NCI-H1105 treated with DMSO at 0.1 percent for 48 hours (cell line): ENCODE measurements at places on chromosomes 1 and 21.
A peak's percentile ranks its signal among the peaks of the same experiment; 100 is the strongest.

- DNase-seq, result no peak
Observed at GRCh38 chr1:62274496-62275485, 44.4 kb downstream of the KANK4 start.

DNA sequence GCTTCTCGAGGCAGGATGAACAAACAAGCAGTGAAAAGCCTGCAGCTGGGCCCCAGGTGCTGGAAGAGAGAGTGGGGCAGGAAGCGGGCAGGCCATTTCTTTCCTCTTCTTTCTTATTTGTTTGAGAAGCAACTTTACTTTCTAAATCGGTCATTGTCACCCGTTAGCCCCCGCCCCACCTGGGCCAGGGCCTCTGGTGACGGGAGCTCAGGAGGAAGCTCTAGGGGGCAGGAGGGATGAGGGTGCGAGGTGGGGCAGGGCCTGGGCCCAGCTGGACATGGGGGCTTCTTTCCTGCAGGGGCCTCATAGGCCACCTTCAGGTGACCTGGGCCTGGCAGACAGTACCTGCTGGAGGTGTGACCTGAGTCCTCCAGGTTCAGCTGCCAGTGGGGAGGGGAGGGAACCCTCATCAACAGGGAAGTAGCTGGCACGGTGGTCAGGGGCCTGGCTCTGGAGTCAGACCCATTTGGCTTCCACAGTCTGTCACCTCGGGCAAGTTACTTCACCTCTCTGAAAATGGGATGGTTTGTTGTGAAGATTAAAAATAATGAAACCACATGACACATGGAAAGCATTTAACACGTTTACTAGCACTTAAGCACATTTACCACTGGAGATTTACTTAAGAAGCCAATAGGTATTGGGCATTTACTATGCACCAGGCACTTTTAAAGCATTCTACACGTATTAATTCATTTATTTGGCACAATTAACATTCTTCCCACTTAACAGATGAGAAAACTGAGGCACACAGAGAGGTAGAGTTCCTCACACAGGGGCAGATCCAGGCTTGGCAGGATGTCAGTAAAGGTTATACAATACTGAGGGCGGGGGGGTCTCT lies 54.1 kb upstream of the ID3 start:
- no peak for DNase-seq

DNA sequence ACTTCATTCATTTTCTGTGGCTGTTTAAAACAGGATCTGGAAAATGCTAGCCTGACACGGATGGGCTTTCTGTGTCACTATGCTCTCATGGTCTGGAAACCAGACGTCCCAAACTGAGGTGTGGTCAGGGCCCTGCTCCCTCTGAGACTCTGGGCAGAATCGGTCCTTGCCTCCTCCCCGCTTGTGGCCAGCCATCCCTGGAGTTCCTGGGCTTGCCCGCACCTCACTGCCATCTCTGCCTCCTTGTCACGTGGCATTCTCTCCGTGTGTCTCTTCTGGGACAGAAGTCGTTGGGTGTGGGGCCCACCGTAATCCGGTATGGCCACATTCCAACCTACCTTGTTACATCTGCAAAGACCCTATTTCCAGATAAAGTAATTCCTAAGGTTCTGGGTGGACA lies 10.1 kb upstream of the ACTRT2 start:
- DNase-seq, result no peak

- DNase-seq, result no peak
Observed at GRCh38 chr1:52756020-52756419, 29.8 kb downstream of the ZYG11B start.

DNA sequence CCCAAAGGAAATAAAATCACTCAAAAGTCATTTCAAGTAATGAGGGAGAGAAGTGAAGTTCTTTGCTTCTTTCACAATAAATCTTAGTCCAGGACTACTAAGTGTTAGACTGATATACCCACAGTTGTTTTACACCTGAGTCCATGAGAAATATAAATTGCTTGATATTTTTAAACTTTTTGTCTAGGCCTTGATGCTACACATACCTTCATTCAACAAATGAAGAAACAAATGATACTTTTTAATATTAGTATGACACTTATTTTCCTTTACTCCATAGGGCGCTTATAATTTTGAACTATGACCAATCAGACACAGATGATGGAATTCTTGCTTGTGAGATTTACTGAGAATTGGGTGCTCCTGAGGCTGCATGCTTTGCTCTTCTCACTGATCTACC lies at the start of gene OR14K1:
TSS of gene OR14K1 (plus strand) at position 301 of the 400 bp plus-strand sequence. CDS start at position 301, 0 bp downstream.
- DNase-seq, result no peak

DNA sequence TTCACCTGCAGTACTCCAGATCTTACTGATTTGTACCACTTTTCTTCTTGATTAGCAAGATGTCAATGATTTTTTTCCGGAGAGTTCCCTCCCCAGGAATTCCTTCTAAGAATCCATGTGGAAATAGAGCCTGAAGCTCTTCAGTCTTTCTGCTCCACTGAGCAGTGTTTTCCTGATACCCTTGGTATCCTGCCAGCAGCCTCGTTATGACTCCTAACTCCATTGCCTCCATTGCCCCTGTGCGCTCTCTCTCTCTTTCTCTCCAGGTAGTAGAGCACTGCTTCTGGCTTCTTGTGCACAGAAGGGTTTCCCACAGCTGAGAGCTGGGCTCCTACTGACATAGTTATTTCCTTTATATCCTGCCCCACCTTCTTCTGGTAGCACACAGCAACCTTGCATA lies 12.2 kb downstream of the UBE2U start:
- peak; percentile 75 for DNase-seq

GRCh38 chr1:225688345-225688744 lies 35.4 kb upstream of the ENAH start:
- DNase-seq, result no peak

DNA sequence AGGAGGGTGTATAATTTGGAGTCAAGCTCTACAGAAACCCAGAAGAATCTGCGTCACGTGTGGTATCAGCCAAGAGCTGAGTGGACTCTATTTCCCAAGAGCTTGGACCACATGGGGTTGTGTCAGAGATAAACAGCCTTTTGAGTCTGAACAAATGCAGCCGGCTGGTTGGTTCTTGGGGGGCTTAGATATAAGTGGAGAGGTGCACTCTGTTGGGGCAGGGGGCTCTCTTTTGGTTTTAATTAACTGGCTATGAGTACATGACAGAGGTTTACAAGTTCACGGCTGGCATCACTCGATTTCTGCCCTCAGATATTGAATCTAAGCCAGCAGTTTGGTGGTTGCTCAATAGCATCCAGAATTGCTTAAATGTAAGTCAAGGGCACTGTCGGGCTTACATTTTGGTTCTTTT lies 501 bp upstream of the MRAP start:
- DNase-seq, result no peak

DNA sequence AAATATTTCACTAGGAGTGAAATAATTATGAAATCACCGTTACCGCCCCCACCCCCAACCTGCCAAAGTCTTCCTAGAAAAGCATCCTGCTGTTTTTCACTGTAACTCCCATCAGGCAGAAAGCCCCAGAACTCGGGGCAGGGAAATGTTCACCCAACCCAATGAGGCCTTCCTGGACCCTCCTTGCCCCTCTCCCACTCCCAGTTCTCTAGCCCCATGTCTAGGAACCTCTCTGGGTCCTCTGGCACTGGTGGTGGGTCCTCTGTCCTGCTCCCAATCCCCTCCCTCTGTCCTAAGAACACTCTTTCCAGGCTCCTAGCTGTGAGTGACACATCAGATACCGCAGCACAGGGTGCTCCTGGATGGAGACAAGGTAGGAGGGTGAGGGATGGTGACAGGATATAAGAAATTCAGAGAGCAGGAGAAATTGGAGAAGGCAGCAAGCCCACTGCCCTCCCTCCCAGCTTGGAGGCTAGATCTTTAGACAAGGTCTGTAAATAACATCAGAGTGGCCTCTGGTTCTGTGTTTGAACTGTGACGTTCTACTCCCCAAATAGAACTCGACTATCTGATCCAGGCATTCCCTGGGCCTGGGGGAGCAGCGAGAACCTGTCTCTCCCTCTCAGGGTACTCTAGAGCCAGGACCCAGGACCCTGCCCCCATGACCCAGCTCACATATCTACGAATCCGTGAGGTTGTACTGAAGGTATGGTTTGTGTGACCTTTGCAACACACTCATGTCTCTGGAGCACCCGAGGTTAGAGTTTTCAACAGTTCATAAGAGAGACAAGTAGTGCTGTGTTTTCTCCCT lies 23.3 kb upstream of the BTG2 start:
- DNase-seq, result no peak

- no peak for DNase-seq
Observed at GRCh38 chr1:230940848-230941247, 37.8 kb downstream of the TTC13 start.

DNA sequence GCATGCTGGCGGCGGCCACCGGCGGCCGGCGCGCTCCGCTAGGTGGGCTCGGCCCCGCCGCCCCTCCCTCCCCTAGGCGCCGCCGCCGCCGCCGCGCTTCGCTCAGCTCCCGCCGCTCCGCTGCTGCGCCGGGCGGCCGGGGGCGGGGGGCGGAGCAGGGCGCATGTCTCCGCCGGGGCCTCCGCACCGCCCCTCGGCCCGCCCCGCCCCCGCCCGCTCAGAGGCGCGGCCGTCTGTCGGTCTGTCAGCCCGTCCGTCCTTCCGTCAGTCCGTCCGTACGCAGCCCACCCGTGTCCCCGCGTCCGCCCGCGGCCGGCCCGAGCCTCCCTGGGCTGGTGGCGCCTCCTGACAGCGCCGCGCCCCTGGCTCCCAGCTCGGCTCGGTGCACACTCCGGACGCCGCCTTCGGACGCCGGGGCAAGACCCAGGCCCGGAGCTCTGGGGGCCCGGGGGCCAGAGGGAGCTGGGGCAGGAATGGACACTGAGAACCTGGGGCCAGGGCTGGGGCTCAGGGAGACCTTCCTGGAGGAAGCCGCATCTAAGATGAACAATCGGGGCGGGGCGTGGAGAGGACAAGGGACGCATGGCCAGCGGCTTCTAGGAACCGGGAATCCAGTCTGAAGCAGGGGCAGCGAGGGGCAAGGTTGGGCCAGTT lies at the start of gene GPR153:
TSS of gene GPR153 (minus strand) at position 138 of the 654 bp plus-strand sequence. CDS start 6,193 bp downstream, outside the sequence.
- DNase-seq, result peak; percentile 6

GRCh38 chr1:10242811-10243210 lies 32.4 kb downstream of the KIF1B start:
- no peak for DNase-seq

DNA sequence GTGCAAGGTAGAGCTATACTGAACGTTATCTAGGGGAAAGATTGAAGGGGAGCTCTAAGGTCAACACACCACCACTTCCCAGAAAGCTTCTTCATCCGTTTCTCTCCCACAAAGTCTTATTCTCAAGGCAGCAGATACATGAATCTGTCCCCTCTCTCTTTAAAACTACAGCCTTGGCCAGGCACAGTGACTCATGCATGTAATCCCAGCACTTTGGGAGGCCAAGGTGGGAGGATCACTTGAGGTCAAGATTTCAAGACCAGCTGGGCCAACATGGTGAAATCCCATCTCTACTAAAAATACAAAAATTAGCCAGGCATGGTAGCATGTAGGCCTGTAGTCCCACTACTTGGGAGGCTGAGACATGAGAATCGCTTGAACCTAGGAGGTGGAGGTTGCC lies 8.1 kb downstream of the CYP4X1 start:
- DNase-seq, result no peak

- no peak for DNase-seq
Observed at GRCh38 chr1:209829716-209830115, 1.9 kb downstream of the UTP25 start.

GRCh38 chr1:228846952-228847351 lies 111.7 kb downstream of the RHOU start:
- DNase-seq, result no peak

DNA sequence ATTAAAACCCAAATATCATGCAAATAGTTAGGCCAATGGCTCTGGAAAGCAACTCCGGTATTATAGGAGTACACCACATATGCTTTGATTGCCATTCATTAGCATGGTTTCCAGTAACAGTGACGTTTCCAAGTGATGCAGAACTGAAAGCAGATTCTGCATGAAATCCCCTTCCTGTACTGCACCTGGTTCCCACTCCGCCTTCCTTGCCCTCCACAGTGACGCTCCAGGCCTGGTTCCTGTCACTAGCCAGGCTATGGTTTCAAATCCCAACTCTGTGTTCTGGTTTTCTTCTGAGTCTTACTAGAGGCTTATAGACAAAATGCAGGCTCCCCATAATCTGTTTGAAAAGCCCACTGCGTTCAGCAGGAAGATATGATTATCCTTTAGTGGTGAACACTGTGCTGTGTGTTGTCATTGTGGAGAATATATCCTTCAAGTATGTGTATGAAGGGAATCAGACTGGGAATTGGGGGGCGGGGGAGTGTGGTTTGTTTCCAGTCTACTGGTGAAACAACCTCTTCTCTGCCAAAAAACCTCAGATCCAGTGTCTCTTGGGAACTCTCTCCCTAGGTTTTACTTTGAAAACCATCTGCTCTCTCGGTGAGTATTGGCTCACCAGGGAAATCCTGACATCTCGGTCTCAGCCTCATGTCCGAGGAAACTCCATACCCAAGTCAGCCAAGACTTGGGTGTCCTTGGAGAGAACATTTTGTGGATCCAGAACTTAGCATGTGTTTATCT lies 78.7 kb downstream of the TYW3 start:
- no peak for DNase-seq

- no peak for DNase-seq
Observed at GRCh38 chr1:3188150-3188971, 119.4 kb downstream of the PRDM16 start.

DNA sequence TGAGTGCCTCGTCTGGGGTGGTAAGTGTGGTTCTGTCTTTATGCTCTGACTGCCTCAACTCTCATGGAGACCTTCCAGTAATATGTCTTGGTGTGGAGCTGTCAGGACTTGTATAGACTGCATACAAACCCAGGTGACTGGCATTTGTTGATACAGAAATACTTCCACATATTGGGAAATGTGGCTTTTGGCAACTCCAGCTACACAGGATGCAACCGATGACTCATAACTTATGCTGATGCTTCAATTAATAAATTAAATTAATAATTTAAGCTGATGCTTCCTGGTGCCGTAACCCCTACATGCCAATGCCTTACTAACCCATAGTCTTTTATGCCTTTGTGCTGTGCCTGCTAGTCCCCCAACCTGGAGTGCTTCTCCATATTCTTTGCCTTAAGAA lies 72.3 kb upstream of the ARTN start:
- DNase-seq, result no peak

GRCh38 chr1:76299036-76299435 lies 224.5 kb downstream of the ST6GALNAC3 start:
- no peak for DNase-seq

GRCh38 chr21:36815284-36815683 lies 116.4 kb downstream of the SIM2 start:
- no peak for DNase-seq

GRCh38 chr1:143691400-143691891 lies 280.3 kb downstream of the FAM72C start:
- no peak for DNase-seq

GRCh38 chr1:103527331-103527730 lies 1.8 kb downstream of the RNPC3 start:
- DNase-seq, result no peak

- no peak for DNase-seq
Observed at GRCh38 chr1:149846593-149847466, 52.5 kb upstream of the BOLA1 start.

GRCh38 chr1:11648732-11649158 lies 5.5 kb downstream of the FBXO2 start:
- DNase-seq, result no peak
